Colonic mucosa (tissue), 4 donors: ENCODE measurements at places on chromosomes 12 and 14. TPM values are rescaled to one million over a fixed set of nuclear protein-coding genes. Genes with fewer than 3 reads are reported as not detected.
A peak's percentile ranks its signal among the peaks of the same experiment; 100 is the strongest.

GRCh38 chr14:64410084-64410774, 22.1 kb downstream of the MTHFD1 start:
- no peak for DNase-seq
- no peaks in the 10 kb centered on the region for H3K4me1 ChIP-seq
- no peaks in the 10 kb centered on the region for H3K27me3 ChIP-seq
- no peak overlapping the region for H3K27ac ChIP-seq
- H3K4me3 ChIP-seq = no peak overlapping the region

The SCNN1A gene
- 188 TPM for total RNA-seq

- no peak overlapping the region for H3K27ac ChIP-seq
- H3K4me1 ChIP-seq = no peaks in the 10 kb centered on the region
- no peaks in the 10 kb centered on the region for H3K27me3 ChIP-seq
- no peak for DNase-seq
- H3K36me3 ChIP-seq = no peaks in the 10 kb centered on the region
Measured at GRCh38 chr12:3283137-3283680, 206.0 kb downstream of the TSPAN9 start.

The PRH2 gene
- not detected for total RNA-seq

- DNase-seq = no peak
- no peaks in the 10 kb centered on the region for H3K36me3 ChIP-seq
- no peak overlapping the region for H3K27ac ChIP-seq
- no peak overlapping the region for H3K4me3 ChIP-seq
- H3K4me1 ChIP-seq = no peaks in the 10 kb centered on the region
- no peaks in the 10 kb centered on the region for H3K27me3 ChIP-seq
Measured at GRCh38 chr12:24864796-24865125, 84.1 kb downstream of the BCAT1 start.

The SLCO1B3 gene
- 0.93 TPM for total RNA-seq

The HOXC13 gene
- total RNA-seq = not detected

The HOXC12 gene
- not detected for total RNA-seq

GRCh38 chr14:47278233-47278842, 397.1 kb downstream of the MDGA2 start:
- DNase-seq = peak; percentile 57
- H3K27ac ChIP-seq = no peak overlapping the region
- no peaks in the 10 kb centered on the region for H3K4me1 ChIP-seq
- H3K4me3 ChIP-seq = no peak overlapping the region
- no peaks in the 10 kb centered on the region for H3K27me3 ChIP-seq

DNA sequence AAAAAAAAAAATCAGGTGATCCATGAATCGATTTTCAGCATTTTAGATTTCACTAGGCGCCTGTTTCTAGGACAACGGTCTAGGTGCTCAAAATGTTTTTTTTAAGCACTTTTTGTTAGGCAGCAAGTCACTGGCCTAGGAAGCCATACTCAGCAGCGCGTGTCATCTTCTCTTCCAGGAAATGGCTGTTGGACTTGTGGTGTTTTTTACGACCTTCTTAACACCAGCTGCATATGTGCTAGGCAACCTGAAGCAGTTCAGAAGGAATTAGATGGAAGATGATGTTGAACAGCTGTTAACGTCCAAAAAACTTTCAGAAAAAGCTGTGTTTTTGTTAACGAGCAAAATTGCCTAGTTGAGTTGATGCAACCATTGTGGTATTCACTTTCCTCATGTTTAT, 868 bp downstream of the COX8C start:
- no peaks in the 10 kb centered on the region for H3K4me1 ChIP-seq
- DNase-seq = no peak
- H3K36me3 ChIP-seq = no peaks in the 10 kb centered on the region
- H3K27me3 ChIP-seq = no peaks in the 10 kb centered on the region
- H3K4me3 ChIP-seq = no peak overlapping the region
- H3K27ac ChIP-seq = no peak overlapping the region

GRCh38 chr12:99259040-99259934, 388.3 kb upstream of the GARIN6 start:
- H3K36me3 ChIP-seq = no peaks in the 10 kb centered on the region
- H3K27ac ChIP-seq = no peak overlapping the region
- no peak for DNase-seq
- no peaks in the 10 kb centered on the region for H3K27me3 ChIP-seq
- H3K4me1 ChIP-seq = no peaks in the 10 kb centered on the region
- no peak overlapping the region for H3K4me3 ChIP-seq

The GLIPR1L1 gene
- total RNA-seq = not detected

DNA sequence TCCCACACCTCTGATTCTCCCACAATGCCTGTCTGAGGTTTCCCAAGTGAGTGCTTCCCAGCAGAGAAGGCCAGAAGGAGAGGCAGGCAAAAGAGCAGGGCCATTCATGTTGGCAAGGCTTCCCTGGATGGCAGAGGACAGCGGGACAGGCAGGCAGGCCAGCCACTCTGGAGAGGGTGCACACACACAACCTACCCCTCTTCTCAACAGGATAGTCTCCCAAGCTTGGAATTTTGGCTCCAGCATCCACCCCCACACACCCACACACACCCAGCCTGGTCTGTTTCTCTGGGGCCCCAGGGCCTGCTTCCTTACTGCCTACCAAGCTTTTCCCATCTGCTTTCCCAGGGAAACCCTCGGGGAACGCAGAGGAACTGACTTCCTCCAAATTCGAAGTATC, 15.4 kb upstream of the RACGAP1 start:
- H3K4me1 ChIP-seq = no peaks in the 10 kb centered on the region
- H3K27ac ChIP-seq = no peak overlapping the region
- H3K4me3 ChIP-seq = no peak overlapping the region
- no peaks in the 10 kb centered on the region for H3K36me3 ChIP-seq

GRCh38 chr12:92136965-92137721, 8.5 kb downstream of the BTG1 start:
- DNase-seq = no peak
- H3K36me3 ChIP-seq = no peaks in the 10 kb centered on the region
- peaks cover 26% of the 10 kb centered on the region for H3K4me1 ChIP-seq
- H3K4me3 ChIP-seq = peak overlapping the region; percentile 5
- no peaks in the 10 kb centered on the region for H3K27me3 ChIP-seq

The CLEC4D gene
- total RNA-seq = not detected

The PRB2 gene
- total RNA-seq = not detected

DNA sequence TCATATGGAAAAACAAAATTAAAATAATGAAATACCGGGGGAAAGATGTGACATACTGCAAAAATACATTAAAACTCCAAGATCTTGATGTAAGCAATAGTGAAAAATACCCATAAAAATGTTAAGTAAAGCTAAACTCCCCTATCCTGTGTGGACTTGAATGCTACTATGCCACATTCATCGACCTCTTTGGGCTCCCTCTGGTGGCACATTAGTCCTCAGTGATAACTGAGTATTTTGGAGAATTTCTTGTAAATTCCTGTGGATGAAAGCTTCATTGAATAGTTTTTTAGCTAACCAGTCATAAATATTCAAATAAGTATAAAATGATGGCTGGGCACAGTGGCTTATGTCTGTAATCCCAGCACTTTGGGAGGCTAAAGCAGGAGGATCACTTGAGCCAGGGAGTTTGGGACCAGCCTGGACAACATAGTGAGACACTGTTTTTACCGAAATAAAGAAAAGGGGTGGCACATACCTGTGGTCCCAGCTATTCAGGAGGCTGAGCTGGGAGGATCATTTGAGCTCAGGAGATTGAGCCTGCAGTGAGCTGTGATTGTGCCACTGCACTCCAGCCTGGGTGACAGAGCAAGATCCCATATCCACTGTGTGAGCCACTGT, 42.4 kb upstream of the SGPP1 start:
- DNase-seq = peak; percentile 55
- H3K4me1 ChIP-seq = no peaks in the 10 kb centered on the region
- no peak overlapping the region for H3K4me3 ChIP-seq
- no peak overlapping the region for H3K27ac ChIP-seq
- H3K27me3 ChIP-seq = no peaks in the 10 kb centered on the region
- H3K36me3 ChIP-seq = no peaks in the 10 kb centered on the region

GRCh38 chr12:50363141-50363540, 33.3 kb downstream of the FAM186A start:
- no peaks in the 10 kb centered on the region for H3K36me3 ChIP-seq
- H3K4me3 ChIP-seq = no peak overlapping the region
- DNase-seq = no peak
- no peaks in the 10 kb centered on the region for H3K27me3 ChIP-seq

GRCh38 chr12:109773384-109774011, 59.7 kb downstream of the TRPV4 start:
- peak; percentile 45 for DNase-seq
- H3K4me1 ChIP-seq = no peaks in the 10 kb centered on the region
- H3K27me3 ChIP-seq = no peaks in the 10 kb centered on the region
- H3K4me3 ChIP-seq = no peak overlapping the region
- no peak overlapping the region for H3K27ac ChIP-seq

The PTMS gene
- total RNA-seq = 169 TPM

The TBX5 gene
- total RNA-seq = not detected

DNA sequence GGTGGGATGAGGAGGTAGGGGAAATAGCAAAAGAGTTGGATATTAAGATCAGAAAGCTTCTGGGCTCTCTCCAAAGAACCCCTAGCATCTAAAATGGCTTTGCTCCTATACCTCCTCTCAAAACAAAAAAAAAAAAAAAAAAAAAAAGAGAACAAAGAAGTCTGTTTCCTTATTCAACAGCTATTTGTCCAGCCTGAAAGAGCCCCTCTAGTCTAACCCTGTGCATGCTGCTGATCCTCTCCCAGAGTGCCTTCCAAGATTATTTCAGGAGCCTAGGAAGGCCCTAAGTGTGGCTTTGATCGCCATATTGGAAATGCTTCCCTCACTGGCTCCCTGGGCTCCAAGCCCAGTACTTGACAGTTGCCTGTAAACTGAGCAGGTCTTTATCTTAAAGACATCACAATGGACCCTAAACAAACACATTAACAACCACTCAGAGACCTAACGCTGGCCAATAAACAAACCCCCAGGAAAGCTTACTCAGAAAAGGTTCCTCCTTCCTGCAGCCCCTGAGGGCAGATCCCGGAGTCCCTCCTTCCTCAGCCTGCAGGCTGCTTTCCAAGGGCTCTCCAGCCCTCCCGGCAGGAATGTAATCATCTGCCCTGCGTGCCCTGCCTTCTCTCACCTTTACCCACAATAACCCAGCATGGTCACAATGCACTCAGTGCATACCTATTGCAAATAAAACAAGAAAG, 17.4 kb upstream of the COL2A1 start:
- DNase-seq = peak; percentile 56
- no peak overlapping the region for H3K4me3 ChIP-seq
- no peaks in the 10 kb centered on the region for H3K4me1 ChIP-seq
- H3K27me3 ChIP-seq = no peaks in the 10 kb centered on the region

- no peak overlapping the region for H3K4me3 ChIP-seq
- no peaks in the 10 kb centered on the region for H3K4me1 ChIP-seq
- H3K27ac ChIP-seq = no peak overlapping the region
- no peaks in the 10 kb centered on the region for H3K27me3 ChIP-seq
Measured at GRCh38 chr12:31528095-31528494, 62.8 kb downstream of the DENND5B start.

DNA sequence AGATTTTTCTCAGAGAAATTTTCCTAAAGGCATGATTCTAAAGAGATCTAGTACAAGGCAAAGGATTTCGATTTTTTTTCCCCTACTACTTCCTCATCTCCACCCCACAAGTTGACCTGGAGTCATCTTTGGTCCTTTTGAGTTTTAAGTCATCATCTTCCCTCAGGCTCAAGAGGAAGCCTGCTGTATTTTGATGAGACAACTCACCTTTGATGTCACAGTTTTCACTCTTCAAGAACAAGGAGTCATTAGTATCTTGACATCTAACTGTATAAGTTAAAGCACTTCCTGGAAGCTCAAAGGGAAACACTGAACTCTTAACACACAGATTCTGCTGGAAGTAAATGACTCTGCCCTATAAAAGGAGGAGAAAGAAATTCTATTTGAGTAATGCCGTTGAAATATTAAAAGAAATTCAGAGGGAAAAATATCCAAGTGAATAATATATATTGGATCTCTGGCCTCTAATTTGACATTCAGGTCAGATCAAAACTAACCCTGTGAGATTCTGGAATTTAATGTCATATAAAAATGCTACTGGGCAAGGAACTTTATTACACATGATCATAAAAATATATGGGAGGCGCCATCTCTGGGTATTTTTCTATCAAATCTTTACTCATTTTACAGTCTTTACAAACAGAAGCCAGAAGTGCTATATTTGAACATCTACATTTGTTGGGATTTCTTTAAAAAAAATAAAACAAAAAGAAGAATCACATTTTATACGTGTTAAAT, 435.0 kb downstream of the NRXN3 start:
- no peak for DNase-seq
- no peak overlapping the region for H3K4me3 ChIP-seq
- no peak overlapping the region for H3K27ac ChIP-seq

DNA sequence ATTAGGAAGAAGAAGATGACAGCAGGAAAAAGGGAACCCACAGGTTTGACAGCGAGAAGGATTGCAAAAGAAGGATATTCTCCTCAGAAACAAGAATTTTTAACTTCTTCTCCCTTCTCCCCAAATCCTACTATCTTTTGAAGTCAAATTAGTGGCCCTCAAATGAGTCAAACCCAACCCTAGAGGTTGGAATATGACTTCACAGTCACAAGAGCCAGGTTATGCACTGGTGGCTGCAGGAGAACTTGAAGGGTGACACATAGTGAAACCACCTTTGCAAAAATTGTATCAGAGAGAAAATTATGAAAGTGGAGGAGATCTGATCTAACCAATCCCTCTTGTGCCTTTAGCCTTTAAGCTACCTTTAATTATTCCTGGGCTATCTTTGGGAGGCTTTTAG, 386.2 kb upstream of the CCDC196 start:
- H3K36me3 ChIP-seq = no peaks in the 10 kb centered on the region
- H3K4me3 ChIP-seq = no peak overlapping the region
- H3K27me3 ChIP-seq = no peaks in the 10 kb centered on the region
- no peak for DNase-seq
- H3K27ac ChIP-seq = no peak overlapping the region
- H3K4me1 ChIP-seq = no peaks in the 10 kb centered on the region

The WDHD1 gene
- 22.6 TPM for total RNA-seq

- no peak for DNase-seq
- no peak overlapping the region for H3K27ac ChIP-seq
- H3K4me3 ChIP-seq = no peak overlapping the region
- H3K27me3 ChIP-seq = no peaks in the 10 kb centered on the region
Measured at GRCh38 chr12:67276421-67276820, 7.3 kb downstream of the CAND1 start.

The NT5DC3 gene
- total RNA-seq = 22.6 TPM

The CABP1 gene
- total RNA-seq = 0.77 TPM

DNA sequence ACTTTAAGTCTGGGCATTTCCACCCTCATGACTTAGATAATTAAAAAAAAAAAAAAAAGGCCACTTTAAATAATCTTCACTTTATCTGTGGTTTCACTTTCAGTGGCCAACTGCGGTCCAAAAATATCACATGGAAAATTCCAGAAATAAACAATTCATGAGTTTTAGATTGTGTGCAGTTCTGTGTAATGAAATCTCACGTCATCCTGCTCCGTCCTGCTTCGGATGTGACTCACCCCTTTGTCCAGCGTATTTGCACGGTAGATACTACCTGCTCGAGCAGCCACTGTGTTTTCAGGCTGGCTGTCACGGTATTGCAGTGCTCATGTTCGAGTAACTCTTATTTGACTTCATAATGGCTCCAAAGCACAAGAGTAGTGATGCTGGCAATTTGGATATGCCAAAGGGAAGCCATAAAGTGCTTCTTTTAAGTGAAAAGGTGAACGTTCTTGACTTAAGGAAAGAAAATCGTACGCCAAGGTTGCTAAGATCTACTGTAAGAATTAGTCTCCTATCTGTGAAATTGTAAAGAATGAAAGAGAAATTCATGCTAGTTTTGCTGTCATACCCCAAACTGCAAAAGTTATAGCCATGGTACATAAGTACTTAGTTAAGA, 2.4 kb downstream of the E2F7 start:
- no peaks in the 10 kb centered on the region for H3K27me3 ChIP-seq
- no peaks in the 10 kb centered on the region for H3K4me1 ChIP-seq
- no peak overlapping the region for H3K4me3 ChIP-seq
- DNase-seq = no peak
